ENCODE measurements at places on chromosomes 12 and 14.

- no peak for DNase-seq
Measured at GRCh38 chr14:34665785-34666435, 36.0 kb upstream of the SNX6 start.

GRCh38 chr12:85405262-85405661, 125.2 kb downstream of the ALX1 start:
- no peak for DNase-seq

DNA sequence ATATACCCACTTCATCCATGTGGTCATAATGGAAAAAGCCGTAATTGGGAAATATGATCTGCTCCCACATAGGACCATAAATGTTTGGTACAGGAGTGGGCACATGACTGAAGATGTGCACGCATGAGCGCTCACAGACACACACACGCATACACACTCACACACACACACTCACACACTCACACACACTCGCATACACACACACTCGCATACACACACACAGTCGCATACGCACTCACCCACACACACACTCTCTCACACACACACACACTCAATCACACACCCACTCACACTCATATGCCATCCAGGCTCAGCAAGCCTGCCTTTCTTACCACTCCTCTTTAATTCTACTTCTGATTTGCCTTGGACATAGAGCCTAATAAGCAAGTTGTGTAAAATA, 45.6 kb upstream of the EGLN3 start:
- no peak for DNase-seq

DNA sequence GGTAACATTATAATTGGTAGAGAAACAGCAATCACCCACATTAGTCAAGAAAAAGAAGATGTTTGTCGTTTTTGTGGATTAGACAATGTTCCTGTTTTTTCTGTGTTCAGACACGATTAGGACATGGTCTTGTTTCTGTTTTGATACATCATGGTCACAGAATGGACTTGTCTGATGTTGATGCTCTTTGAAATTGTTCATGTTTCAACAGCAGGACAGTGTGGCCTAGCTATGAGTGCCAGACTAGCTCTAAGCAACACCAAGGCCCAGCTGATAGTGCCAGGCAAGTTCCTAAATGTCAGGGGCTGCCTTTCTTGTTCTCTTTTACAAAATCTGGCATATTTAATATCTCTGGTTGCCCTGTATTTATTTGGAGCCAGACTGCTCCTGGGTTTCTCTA, 40.9 kb upstream of the TOMM20L start:
- DNase-seq, result no peak

DNA sequence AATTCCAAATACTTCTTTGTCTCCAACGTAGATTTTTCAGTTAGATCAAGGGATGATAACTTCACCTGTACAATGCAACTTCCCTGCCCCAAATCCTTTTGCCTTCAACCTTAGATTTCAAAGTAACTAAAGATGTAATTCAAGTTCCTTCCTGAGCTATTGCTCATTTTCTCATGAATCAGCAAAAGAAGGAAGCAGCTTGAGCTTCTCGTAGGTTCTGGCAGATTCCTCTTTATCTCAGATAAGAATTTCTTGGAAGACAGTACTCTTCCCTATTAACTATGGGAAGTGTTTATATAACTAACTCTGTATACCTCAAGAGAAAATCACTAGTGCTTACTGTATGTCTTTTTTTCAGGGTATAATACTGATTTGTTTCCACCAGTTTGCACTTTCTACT, 203.8 kb downstream of the RASSF9 start:
- DNase-seq, result no peak

DNA sequence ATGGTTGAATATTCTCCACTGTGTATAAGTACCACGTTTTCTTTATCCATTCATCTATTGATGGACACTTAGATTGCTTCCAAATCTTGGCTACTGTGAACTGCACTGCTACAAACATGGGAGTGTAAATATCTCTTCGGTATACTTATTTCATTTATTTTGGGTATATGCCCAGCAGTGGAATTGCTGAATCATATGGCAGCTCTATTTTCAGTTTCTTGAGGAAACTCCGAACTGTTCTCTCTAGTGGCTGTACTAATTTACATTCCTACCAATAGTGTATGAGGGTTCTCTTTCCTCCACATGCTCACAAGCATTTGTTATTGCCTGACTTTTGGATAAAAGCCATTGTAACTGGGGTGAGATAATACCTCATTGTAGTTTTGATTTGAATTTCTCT, 623.1 kb upstream of the LRFN5 start:
- DNase-seq, result no peak

DNA sequence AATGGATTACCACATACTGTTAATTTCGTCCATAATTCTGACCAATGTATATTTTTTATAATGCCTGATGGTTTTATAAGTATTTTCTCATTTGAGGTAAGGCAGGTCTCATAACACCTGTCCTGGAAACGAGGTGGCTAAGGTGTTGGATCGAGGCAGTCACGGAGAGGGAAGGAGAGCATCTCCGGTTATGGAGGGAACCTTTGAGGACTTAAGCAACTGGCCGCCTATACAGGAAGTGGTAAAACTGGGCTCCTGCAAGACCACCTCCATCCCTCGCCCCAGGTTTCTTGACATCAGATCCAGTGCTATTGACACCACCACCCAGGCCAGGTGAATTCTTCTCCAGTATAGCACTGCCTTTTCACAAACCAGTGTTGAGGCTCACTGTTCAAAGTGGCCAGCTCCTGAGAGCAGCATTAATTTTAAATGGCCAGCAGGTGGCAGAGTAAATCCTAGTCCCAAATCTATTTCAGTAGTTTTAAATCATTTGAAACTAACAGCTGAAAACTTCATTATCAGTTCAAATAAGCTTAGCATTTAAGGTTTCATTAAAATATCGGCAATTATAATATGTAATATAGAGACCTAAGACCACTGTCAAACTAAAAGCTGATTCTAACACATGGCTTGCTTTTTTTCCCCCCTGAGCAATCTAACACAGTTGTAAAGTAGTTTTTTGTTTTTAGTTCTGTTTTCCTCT, 100.8 kb downstream of the PPM1A start:
- peak; percentile 12 for DNase-seq

DNA sequence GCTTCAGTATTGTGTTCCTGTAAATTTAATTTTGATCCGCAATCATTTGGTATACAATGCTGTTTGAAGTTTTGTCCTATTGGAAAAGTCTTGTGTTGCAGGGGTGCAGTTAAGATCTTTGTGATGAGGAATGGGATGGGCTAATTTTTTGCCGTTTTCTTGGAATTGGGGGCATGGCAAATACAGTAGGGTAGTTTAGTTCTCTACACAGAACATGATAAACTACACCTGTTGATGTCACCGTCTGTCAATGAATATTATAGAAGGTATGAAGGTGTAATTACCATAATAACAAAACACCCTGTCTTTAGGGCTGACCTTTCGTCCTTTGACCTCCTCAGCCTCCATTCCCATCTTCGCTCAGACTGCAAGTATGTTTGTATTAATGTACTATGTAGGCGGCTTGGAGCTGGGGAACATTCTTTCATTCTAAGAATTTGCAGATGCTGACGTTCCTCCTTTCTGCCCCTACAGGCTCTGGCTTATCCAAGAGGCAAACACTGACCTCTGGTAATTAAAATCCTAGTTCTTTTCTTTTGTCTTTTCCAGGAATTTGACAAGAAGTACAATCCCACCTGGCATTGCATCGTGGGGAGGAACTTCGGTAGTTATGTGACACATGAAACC, 1.7 kb downstream of the DYNLL1 start:
- DNase-seq, result no peak

GRCh38 chr12:88876857-88877256, 296.6 kb upstream of the KITLG start:
- DNase-seq, result no peak

- DNase-seq, result no peak
Measured at GRCh38 chr12:30361145-30361544, 334.5 kb downstream of the IPO8 start.

- peak; percentile 19 for DNase-seq
Measured at GRCh38 chr14:58637040-58637390, 747 bp upstream of the DACT1 start.

- no peak for DNase-seq
Measured at GRCh38 chr12:59294221-59294620, 301.6 kb upstream of the SLC16A7 start.

GRCh38 chr12:5567016-5567725, 135.3 kb downstream of the NTF3 start:
- no peak for DNase-seq

GRCh38 chr12:59651229-59651920, 55.5 kb downstream of the SLC16A7 start:
- DNase-seq, result no peak

DNA sequence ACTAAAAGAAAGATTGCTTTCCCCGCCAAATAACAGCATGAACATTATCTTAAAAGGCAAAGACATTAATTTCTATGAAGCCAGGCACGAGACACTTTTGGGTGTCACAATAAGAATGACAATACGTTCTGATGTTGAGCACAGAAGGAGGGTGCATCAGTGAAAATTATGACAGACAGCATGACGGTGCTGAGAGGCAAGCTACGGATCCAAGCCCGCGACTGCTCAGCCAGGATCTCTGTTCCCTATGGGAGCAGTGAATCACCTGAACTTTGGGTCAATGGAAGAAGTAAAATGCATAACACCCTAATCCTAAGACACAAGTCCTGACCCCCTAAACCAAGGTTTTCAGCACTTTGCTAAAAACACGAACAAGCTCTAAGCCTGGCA, 51.7 kb downstream of the SLC25A47 start:
- no peak for DNase-seq

DNA sequence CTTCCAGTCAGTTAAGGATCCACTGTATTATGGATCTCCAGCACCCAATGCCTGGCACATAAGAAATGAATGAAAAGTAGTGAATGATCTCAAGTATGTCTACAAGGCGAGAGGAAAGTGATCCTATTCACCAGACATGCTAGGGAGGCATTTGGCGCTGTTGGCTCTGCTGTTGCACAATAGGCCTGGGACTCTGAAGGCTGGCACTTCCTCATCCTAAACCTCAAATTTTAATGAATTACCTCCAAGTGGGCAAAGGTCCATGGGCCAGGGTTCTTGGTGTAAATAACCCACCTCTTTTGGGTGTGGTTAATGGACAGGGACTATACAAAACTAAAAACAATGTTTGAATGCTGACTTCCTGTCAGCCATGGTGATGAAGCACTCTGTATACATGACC, 173.4 kb upstream of the PZP start:
- no peak for DNase-seq

GRCh38 chr12:116226026-116226425, 51.5 kb downstream of the MED13L start:
- no peak for DNase-seq

DNA sequence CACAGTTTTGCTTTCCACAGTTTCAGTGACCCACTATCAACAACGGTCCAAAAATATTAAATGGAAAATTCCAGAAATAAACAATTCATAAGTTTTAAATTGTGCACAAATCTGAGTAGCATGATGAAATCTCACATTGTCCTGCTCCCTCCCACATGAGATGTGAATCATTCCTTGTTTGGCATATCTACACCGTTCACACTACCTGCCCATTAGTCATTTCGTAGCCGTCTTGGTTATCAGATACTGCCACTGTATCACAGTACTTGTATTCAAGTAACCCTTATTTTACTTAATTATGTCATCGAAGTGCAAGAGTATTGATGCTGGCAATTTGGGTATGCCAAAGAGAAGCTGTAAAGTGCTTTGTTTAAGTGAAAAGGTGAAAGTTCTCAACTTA, 145.3 kb downstream of the SLC5A8 start:
- DNase-seq, result no peak

- DNase-seq, result no peak
Measured at GRCh38 chr14:74083784-74084276, 423 bp downstream of the ALDH6A1 start.

DNA sequence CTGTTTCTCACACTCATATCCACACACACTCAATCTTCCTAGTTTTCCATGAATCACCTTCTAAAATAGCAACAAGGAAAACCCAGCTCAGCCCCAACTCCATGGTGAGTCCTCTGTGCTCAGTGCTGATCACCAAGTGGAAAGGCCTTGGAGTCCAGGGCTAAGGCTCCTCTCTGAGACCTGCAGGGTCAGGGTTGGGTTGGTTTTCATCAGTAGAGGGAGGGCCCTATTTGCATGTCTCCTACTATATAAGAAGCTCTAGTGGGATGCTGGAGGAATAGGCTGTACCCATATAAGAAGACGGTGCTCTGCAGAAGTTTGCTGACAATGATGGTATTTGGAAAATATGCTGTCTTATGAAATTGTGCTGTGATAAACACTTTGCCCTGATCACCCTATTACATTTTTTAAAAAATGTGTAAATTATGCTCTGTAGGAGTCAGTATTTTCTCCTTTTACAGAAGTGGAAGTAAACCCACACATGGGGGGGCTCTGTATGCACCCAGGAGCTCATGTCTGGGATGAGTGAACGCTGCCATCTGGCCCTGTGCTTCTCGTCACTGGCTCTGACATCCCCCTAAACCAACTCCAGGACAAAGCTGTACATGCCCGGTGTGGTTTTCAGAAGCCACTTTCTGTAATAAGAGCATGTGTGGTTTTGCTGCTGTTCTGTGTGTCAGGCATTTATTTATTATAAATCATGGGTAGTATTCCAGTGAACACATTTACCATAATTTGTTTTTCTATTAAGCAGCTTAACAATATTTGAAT, 536.3 kb downstream of the TMEM121 start:
- DNase-seq, result no peak

GRCh38 chr14:100525615-100526014, 61.6 kb downstream of the BEGAIN start:
- DNase-seq, result no peak

GRCh38 chr14:54169254-54169924, 212.8 kb upstream of the BMP4 start:
- DNase-seq, result no peak

- DNase-seq, result no peak
Measured at GRCh38 chr14:90332271-90332584, 487 bp upstream of the NRDE2 start.

GRCh38 chr12:38156497-38157245, 159.9 kb upstream of the ALG10B start:
- DNase-seq, result no peak

DNA sequence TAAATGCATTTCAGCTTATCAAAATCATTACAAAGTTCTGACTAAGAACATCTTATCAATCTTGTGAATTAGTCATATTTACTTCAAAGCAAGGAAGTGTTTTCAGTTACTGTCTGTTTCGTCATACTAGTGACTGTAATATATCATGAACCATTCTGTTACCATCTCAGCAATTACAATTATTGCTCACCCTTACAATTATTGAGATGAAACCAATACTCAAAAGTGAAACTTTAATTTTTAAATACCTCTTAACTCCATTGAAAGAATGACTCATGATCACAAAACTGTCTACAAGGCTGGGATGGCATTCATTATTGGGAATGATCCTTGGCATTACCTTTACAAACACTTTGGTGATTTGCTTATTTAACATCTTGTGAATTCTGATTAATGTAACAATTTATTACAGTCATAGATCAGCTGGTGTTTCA, 90.3 kb downstream of the RPS6KA5 start:
- DNase-seq, result no peak

GRCh38 chr12:108950991-108951739, 69.7 kb downstream of the SVOP start:
- DNase-seq, result peak; percentile 49

DNA sequence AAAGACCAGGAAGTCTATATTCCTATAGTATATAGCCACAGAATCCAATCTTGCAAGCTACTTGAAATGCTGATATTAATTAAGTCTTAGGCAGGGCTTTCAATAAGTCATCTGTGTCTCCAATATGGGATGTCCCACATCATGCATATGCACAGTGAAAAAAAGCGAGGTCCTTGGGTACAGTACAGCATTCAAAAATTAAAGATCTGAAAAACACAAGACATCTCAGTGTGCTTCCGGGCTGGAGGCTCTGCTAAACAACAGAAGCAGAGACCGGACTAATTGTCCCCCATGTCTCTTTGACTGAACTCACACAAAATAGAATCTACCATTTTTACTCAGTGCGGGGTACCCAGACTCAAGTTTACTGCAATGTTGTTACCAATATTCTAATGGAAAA, 156.0 kb downstream of the DAD1 start:
- no peak for DNase-seq
